Sigmoid colon (tissue), 7 donors: ENCODE measurements at places on chromosomes 16 and 17. TPM values are rescaled to one million over a fixed set of nuclear protein-coding genes. Genes with fewer than 3 reads are reported as not detected.

- peaks cover 7% of the 10 kb centered on the region for H3K4me1 ChIP-seq
- H3K36me3 ChIP-seq, result no peaks in the 10 kb centered on the region
- no peak for DNase-seq
Observed at GRCh38 chr16:66026211-66026610, 340.3 kb upstream of the CDH5 start.

- no peaks in the 10 kb centered on the region for H3K36me3 ChIP-seq
- no peaks in the 10 kb centered on the region for H3K27me3 ChIP-seq
- H3K4me3 ChIP-seq, result no peak overlapping the region
- no peak for DNase-seq
Observed at GRCh38 chr17:75832652-75833400, 11.4 kb downstream of the UNC13D start.

- no peaks in the 10 kb centered on the region for H3K4me1 ChIP-seq
- no peaks in the 10 kb centered on the region for H3K27me3 ChIP-seq
- no peak for DNase-seq
Observed at GRCh38 chr16:56841233-56841632, 23.8 kb upstream of the SLC12A3 start.

- no peak for DNase-seq
- no peaks in the 10 kb centered on the region for H3K27me3 ChIP-seq
- no peaks in the 10 kb centered on the region for H3K36me3 ChIP-seq
- no peak overlapping the region for H3K27ac ChIP-seq
- H3K4me3 ChIP-seq, result no peak overlapping the region
- H3K4me1 ChIP-seq, result no peaks in the 10 kb centered on the region
Observed at GRCh38 chr17:71109697-71110096, 940.4 kb downstream of the KCNJ2 start.

Gene C17orf50
- not detected for total RNA-seq

DNA sequence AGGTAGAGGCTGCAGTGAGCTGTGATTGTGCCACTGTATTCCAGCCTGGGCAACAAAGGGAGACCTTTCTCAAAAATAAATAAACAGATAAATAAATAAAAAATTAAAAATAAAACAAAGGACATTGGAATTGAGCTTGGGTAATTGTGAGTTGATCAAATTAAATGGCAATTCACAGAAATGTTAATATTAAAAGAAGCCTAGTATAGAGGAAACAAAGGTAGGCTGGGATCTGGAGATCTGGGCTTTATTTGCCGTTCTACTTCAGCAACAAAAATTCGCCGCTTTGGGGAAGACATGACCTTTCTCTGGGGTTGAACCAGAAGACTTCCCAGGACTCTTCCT lies 332 bp upstream of the VPS25 start:
- H3K27me3 ChIP-seq, result no peaks in the 10 kb centered on the region
- H3K4me1 ChIP-seq, result peaks cover 16% of the 10 kb centered on the region
- H3K36me3 ChIP-seq, result peaks cover 32% of the 10 kb centered on the region
- DNase-seq, result no peak
- peak overlapping the region; percentile 74 for H3K27ac ChIP-seq

DNA sequence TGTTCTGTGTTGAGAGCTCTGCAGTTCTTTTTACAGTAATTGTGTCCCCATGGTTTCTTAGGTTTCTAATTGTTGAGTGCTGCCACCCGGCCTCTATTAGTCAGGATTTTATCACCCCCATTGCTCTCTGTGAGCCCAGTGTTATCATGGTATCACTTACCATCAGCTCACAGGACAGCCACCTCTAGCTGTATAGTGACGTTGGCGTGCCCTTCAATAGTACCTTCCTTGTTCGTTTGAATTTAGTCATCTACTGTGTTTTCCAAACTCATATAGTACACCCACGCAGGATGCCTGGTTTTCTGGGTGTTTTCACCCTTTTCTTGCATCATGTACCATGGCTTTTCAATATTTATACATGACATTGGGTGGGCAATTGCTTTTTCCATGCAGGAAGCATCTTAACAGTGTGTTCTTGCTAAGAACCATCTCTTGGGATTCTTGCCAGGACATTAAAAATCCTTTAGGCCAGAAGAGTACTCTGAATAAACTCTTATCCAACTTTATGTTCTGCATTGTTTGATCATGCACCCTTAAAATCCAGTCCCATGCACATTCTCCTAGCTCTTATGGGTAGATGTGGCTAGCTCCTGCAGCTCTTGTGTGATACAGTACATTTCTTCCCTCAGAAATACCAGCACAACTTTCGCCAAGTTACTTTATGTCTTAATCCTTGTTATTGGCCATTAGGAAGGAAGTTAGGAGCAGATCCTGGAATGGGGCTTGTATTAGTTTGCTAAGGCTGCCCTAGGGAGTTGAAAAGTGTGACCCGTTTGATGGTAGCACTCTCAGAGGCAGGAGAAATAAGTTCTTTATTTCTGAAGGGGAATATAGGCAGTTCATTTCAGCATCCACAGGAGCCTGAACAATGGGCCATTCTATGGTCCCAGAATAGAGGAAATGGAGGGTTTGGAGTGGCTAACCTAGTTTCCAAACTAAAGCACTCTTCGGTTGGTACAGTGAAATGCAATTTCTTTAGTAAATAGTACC lies 11.3 kb upstream of the ABCA10 start:
- DNase-seq, result no peak
- H3K4me1 ChIP-seq, result peaks cover 4% of the 10 kb centered on the region
- H3K27me3 ChIP-seq, result no peaks in the 10 kb centered on the region
- H3K4me3 ChIP-seq, result no peak overlapping the region
- H3K27ac ChIP-seq, result no peak overlapping the region
- H3K36me3 ChIP-seq, result no peaks in the 10 kb centered on the region

DNA sequence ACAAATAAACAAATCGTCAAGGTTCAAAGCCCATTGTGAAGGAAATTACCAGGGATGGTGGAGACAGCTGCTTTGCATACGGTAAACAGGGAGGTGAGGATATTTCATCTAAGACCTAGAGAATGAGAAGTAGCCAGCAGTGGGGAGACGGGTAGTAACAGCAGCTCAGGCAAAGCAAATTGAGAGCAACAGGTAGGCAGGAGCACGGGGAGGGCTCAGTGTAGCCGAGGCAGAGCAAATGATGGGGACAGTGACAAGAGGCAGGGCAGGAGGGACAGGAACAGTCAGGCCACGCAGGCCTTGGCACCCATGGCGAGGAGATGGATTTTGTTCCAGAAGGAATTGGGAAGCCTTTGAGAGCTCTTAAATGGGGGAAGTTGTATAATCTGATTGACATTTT lies 29.0 kb upstream of the SBK1 start:
- no peak for DNase-seq
- H3K27me3 ChIP-seq, result peaks cover 22% of the 10 kb centered on the region
- H3K36me3 ChIP-seq, result no peaks in the 10 kb centered on the region
- H3K27ac ChIP-seq, result no peak overlapping the region
- no peak overlapping the region for H3K4me3 ChIP-seq

DNA sequence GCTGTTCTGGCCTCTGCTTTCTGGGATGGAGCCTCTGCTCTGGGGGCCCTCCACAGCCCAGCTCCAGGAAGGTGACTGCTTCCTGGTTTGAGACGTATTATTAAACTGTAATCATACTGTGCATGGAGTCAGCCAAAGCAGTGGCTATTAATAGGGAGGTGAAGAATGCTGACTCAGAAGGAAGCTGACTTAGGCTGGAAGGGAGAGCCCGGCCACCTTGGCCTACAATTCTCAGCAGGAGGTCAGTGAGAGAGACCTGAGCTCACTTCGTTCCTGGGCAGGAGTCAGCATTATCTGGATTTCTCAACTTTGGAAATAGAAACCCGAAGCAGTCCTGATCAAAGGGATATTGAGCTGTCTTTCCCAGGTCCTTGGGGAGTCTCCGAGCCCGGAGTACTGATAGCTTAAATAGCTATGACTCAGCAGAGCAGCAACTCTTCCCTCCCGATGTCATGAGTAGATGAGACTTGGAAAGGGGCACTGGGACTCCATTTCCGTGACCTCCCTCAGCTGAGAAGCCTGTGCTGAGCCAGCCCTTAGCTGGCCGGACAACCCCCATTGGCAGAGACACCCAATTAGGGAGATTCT lies 91.8 kb downstream of the YPEL2 start:
- H3K36me3 ChIP-seq, result no peaks in the 10 kb centered on the region
- peaks cover 67% of the 10 kb centered on the region for H3K4me1 ChIP-seq
- peak overlapping the region; percentile 90 for H3K27ac ChIP-seq
- no peak overlapping the region for H3K4me3 ChIP-seq
- peak; percentile 78 for DNase-seq

DNA sequence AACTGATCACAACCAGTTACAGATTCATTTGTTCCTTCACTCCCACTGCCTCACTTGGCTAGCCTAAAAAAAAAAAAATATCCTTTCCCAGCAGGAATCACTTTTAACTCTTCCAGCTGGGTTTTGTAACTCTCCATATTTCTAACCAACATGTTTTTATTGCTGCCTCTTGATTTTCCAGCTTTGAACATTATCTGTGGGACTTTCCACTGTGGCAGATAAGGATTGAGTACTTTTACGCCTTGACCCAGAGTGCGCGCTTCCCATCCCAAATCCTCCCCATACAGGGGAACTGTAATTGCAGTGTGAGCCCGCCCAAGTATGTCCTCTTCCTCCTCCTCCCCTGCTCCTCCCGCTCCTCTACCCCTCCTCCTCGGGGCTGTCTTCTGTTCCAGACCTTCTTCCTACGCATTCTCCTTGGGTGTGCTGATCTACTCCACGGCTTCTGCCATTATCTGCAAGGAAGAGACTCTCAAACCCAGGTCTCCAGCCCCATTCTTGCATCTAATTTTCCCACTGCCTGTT lies 43.4 kb downstream of the CYB5D2 start:
- peaks cover 79% of the 10 kb centered on the region for H3K36me3 ChIP-seq
- no peaks in the 10 kb centered on the region for H3K4me1 ChIP-seq
- no peaks in the 10 kb centered on the region for H3K27me3 ChIP-seq
- H3K27ac ChIP-seq, result peak overlapping the region; percentile 37
- no peak overlapping the region for H3K4me3 ChIP-seq

DNA sequence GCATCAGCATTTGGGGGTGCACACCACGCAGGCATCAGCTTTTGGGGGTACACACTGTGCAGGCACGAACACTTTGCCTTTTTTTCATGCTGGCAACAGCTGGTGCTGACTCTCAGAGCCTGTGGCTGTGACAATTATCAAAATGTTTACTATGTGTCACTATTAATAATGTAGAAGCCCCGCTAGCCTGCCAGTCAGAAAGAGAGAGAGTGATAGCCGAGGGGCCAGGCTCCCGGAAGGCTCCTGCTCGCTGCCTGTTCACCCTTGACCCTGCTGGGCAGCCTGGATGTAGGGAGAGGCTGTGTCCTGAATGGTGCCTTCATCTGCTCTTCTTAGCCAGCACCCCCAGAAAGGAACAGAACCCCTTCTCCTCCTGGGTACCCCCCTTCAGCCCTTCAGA lies 61.9 kb downstream of the SDK2 start:
- H3K36me3 ChIP-seq, result no peaks in the 10 kb centered on the region
- no peaks in the 10 kb centered on the region for H3K27me3 ChIP-seq
- no peak overlapping the region for H3K4me3 ChIP-seq
- no peaks in the 10 kb centered on the region for H3K4me1 ChIP-seq
- H3K27ac ChIP-seq, result no peak overlapping the region

GRCh38 chr16:87188104-87188503 lies 129.1 kb downstream of the C16orf95 start:
- H3K4me3 ChIP-seq, result no peak overlapping the region
- H3K27me3 ChIP-seq, result no peaks in the 10 kb centered on the region
- H3K36me3 ChIP-seq, result no peaks in the 10 kb centered on the region
- no peak overlapping the region for H3K27ac ChIP-seq

Gene CBLN1
- total RNA-seq, result 0.55 TPM

Gene TBC1D3E
- total RNA-seq, result not detected

GRCh38 chr17:726271-726919 lies 6.0 kb upstream of the TLCD3A start:
- no peak for DNase-seq
- no peak overlapping the region for H3K27ac ChIP-seq
- no peaks in the 10 kb centered on the region for H3K27me3 ChIP-seq

DNA sequence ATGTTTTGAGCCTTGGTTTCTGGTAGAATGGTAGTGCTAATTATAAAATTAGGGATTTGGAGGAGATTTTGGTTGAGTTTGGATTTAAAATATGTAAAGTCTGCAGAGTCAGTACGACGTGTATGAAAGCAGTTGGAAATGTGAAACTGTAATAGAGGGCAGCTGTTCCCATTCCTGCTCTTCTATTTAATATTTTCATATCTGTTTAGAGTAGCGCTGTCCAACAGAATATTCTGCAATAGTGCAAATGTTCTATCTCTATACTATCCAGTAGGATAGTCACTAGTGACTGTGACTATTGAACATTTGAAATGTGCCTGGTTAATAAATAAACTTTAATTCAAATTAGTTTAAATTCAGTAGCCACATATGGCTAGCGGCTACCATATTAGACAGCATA lies 443.4 kb upstream of the SOX9 start:
- DNase-seq, result no peak
- no peak overlapping the region for H3K27ac ChIP-seq
- no peaks in the 10 kb centered on the region for H3K36me3 ChIP-seq
- no peak overlapping the region for H3K4me3 ChIP-seq

- no peaks in the 10 kb centered on the region for H3K36me3 ChIP-seq
- H3K4me3 ChIP-seq, result no peak overlapping the region
- DNase-seq, result no peak
Observed at GRCh38 chr16:81530296-81530721, 85.7 kb downstream of the CMIP start.

- H3K27ac ChIP-seq, result peak overlapping the region; percentile 85
- H3K4me1 ChIP-seq, result peaks cover 93% of the 10 kb centered on the region
- H3K36me3 ChIP-seq, result no peaks in the 10 kb centered on the region
Observed at GRCh38 chr17:77474292-77474988, 333.7 kb downstream of the SEC14L1 start.

Gene LRRC75A
- 5.7 TPM for total RNA-seq

- DNase-seq, result peak; percentile 85
- no peaks in the 10 kb centered on the region for H3K4me1 ChIP-seq
- no peaks in the 10 kb centered on the region for H3K27me3 ChIP-seq
- no peaks in the 10 kb centered on the region for H3K36me3 ChIP-seq
- peak overlapping the region; percentile 98 for H3K27ac ChIP-seq
Observed at GRCh38 chr16:67029254-67030096, 526 bp downstream of the CBFB start.

Gene SULT1A4
- 2.0 TPM for total RNA-seq

Gene SPN
- total RNA-seq, result 1.6 TPM

Gene CSF3
- total RNA-seq, result not detected

GRCh38 chr17:16507918-16508533 lies 16.0 kb upstream of the LRRC75A start:
- H3K27me3 ChIP-seq, result no peaks in the 10 kb centered on the region
- no peaks in the 10 kb centered on the region for H3K36me3 ChIP-seq
